GM03348 (cell line): ENCODE measurements at places on chromosomes 16 and 17.
A peak's percentile ranks its signal among the peaks of the same experiment; 100 is the strongest.

DNA sequence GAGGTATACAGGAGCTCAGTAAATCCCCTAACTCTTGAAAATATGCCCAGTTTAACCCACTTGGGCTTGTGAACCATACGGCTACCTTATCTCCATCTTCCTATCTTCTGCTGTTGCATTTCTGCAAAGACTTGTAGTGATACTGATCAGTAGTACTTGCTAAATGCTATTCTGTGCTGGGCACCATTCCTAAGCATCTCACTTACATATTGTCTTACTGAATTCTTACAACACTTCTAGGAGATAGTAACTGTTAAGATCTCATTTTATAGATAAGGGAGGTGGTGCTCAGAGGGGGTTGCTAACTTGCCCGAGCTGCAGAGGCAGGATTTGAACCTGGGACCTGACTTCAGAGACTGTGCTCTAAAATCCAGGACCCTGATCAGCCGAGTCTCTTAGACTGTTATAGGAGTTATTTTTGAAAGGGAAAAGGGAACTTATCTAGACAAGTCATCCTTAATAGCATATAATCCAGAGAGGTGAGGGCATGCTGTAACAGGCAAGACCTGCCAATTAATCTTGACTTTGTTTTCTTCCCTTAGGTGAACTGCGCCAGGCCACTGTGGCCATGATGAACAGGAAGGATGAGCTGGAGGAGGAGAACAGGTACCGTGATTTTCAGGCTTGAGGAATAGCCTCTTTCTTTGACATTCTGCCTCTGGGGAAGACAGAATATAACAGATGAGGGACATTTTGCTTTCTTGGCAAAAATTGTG, 149.7 kb downstream of the SNX29 start:
- DNase-seq, result no peak

DNA sequence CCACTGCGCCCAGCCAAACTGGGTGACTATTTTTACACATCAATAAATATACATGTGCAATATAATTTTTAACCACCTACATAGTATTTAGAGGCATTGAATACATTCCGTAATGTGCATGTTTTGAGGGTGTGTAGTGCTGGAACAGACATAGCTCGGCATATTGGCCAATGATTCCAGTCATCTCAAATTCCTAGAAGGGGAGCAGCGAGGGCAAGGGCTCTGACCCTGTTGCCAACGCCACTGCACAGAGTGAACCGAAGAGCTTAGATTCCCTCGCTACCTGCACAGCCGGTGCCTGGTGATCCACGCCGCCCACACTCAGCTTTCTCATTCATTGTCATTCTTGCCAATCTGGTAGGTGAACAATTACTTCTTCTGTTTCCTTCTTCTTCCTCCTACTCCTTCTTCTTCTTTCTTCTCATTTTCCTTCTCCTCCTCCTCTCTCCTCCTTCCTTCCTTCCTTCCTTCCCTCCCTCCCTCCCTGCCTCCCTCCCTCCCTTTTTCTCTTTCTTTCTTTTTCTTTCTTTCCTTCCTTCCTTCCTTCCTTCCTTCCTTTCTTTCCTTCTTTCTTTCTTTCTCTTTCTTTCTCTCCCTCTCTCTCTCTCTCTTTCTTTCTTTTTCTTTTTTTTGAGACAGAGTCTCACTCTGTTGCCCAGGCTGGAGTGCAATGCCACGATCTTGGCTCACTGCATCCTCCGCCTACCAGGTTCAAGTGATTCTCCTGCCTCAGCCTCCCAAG, 26.3 kb upstream of the ATP2A3 start:
- no peak for DNase-seq

DNA sequence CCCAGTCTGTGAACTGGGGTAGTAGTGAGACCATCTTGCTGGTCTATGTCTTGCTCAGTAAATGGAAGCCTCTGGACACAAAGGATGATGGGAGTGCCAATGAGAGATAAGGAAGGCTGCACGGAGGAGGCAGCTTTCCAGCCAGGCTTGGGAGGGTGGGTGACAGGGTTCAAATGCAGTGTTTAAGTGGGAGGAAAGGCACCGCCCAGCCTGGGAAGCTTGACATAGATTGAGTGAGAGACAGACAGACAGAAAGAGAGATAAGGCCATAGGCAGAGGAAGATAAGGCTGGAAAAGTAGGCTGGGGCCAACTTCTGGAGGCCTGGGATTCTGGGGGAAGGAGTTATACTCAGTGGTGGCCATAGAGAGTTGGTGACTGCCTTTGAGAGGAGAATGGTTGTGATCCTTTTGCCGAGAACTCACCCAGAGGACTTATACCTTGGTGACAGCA, 7.2 kb upstream of the COL1A1 start:
- no peak for DNase-seq

GRCh38 chr17:43316522-43317142, 82.2 kb upstream of the ARL4D start:
- DNase-seq, result no peak

- peak; percentile 52 for DNase-seq
Observed at GRCh38 chr16:68506331-68507053, 32.6 kb upstream of the ZFP90 start.

- no peak for DNase-seq
Observed at GRCh38 chr17:41528959-41529353, 848 bp upstream of the KRT19 start.

DNA sequence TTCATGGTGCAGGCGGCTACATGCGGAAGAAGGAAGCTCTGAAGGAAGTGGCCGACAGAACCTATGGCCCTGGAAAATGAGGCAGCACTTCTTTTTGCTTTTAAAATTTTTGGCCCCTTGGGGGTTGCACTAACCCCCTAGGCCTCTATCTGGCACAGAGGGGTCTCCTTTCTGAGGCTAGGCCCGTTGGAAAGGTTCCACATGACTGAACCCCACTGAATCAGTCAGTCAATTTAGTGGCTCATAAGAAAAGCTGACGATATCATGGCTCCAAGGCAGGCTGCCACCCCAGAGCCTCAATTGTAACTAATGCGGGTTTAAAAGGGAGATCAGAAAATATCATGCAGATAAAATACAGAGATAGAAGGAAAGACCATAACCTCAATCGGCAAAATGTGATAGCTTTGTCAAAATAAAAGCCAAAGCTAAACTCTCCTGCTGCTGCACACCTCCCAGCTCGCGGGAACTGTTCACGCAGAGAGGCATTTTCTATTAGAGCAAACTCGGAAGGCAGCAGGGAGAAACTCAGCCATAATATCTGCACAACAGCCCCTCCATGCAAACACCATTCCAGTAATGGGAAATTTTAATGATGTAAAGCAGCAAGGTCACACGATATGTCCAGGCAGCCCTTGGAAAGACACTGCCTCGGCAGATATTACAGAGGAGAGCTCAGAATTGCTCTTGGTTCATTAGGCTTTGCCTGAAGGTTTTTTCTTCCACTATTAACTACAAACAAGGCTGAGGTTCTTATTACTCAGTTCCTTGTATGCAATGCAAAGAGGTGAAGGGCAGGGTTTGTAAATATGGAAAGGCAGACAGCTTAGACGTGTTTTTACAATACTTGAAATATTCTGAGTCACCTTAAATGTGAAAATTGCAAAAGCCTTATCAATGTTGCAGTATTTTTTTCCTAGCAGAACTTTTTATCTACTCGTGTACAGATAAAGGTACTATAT, 200.4 kb upstream of the PMFBP1 start:
- no peak for DNase-seq

GRCh38 chr16:13136901-13137300, 235.5 kb downstream of the SHISA9 start:
- no peak for DNase-seq

DNA sequence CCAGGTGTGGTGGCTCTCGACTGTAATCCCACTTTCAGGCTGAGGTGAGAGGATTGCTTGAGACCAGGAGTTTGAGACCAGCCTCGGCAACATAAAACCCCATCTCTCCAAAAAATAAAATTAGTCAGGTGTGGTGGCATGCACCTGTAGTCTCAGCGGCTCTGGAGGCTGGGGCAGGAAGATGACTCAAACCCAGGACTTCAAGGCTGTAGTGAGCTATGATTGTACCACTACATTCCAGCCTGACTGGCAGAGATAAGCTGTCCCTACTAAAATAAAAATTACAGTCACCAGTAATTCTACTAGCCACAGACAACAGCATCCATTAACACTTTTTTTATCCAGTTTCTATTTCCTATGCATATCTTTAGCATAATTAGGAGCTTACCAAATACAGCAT, 176.3 kb downstream of the CPPED1 start:
- DNase-seq, result no peak

DNA sequence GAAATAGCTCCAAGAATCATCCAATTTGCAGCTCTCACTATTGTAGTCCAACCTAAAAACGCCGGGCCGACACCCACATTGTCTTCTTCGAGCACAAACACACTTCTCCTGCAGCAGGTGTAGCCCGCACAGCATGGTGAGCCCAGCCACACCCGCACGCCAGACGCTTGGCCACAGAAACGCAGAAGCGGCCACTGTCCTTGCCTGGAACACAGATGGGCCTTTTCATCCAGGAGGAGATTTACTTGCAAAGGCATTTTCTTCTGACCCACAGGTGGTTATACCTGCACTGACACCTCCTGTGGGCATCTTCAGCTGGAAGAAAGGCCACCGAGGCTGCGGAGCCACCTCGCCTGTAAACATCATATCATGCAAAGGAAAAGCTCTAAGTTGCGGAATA, 98.4 kb downstream of the ADCY9 start:
- DNase-seq, result no peak

DNA sequence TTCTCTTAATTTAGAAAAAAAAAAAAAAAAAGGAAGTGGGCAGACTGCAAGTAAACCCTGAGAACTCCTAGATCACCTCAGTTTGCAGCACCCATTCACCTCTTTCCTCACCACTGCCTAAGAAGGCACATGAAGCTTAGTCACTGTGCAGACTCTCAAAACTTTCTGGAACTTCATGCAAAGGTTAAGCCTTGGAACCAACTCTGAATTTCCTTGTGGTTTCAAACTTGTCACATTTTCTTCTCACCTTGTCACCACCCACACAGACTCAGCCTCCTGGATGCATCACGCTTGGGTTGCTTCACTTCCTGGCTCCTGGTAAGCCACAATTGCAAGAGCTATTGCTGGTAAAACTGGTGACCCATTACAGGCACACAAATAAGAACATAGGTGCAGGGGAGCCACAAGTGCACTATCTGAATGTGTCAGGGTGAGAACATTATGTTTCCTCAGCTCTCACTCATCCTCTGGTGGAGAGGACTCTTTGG, 15.0 kb upstream of the CPD start:
- DNase-seq, result peak; percentile 46

DNA sequence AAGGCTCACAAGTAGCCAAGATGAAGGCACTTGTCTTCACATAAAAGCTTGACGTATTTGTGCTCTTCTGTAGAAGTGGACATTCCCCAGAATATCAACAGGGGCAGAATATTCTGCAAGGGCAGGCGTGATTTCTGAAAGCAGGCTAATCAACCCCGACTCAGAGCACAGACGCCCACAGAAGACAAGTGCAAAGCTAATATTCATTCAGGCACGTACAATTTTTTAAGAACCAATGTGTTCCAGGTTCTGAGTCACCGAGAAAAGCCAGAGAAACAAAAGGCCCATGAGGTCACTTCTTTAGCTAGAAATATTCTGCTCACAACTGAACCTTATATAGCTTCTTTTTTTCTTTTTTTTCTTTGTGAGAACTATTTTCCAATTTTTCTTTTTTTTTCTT, 121.6 kb downstream of the DNAH9 start:
- DNase-seq, result no peak

GRCh38 chr17:37671824-37672547, 28.7 kb upstream of the DDX52 start:
- peak; percentile 85 for DNase-seq

GRCh38 chr16:27906883-27907282, 156.6 kb downstream of the GSG1L start:
- DNase-seq, result no peak

GRCh38 chr17:82751171-82751570, 694 bp upstream of the TBCD start:
- no peak for DNase-seq

- DNase-seq, result no peak
Observed at GRCh38 chr16:4713663-4714501, 20.2 kb downstream of the ANKS3 start.

DNA sequence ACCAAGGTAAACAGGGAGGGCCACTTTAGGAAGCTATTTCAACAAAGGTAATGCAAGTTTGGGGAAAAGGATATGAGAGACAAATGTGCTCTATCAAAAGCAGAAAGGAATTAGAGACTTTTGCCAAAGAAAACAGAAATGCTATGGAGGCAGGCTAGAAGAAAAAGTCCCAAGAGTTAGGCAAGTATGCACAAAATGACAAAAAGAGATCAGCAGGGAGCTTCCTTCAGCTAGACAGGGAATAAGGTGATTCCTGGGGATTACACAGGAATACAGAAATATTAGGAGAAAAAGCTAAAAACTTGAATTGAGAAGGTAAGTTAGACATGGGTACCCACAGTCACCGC, 2.4 kb downstream of the FXR2 start:
- DNase-seq, result no peak

- DNase-seq, result no peak
Observed at GRCh38 chr17:21072745-21073197, 30.0 kb upstream of the USP22 start.

- no peak for DNase-seq
Observed at GRCh38 chr16:51907680-51908079, 639.3 kb downstream of the TOX3 start.

DNA sequence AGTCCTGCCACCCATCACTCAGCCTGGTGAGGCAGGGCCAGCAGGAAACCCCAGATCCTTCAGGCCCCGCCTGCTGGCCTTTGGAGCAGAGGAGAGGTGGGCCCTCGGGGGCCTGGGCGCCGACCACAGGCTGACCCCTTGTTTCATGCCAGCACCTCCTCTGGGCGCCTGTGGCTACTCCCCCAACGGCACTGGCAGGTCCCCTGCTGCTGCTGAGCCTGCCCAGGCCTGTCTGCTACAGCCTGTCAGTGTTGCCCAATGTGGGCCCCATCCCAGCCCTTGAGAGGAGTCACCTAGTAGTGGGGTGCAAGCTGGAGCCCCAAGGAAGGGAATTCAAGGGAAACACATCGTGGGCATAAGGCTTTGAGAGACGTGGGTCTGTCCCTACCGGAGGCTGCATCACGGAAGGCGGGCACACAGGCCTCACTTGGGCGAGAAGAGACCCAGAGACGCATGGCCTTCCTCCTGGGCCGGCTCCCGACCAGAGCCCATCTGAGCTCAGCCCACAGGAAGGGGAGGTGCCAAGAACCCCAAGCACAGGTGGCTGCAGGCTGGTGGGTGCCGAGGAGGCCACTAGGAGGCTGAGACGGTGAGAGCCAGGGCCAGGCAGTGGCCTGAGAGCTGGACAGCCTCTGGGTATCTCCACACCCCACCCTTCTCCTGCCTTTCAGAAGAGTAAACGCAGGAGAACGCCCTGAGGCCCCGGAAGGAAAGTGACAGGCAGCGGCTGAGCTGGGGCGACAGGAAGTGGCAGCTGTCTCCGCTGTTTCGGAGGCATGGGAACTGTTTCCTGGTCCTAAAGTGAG, 8.0 kb upstream of the FASN start:
- DNase-seq, result peak; percentile 58

DNA sequence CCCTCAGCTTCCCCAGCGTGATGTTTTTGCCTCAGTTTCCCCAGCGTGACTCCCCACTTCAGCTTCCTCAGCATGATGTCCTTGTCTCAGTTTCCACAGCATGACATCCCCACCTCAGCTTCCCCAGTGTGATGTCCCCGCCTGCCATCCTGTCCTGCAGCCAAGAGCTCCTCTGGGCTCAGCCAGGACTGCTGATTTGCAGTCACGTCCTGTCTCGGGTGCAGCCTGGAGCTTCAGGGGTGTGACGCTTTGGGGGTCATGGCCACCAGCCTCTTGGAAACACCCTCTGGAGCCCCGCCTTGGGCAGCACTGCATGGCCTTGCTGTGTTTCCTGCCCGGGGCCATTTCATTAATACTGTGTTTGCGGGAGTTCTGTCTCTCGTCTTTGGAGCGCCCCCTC, 16.5 kb upstream of the NUDT16L1 start:
- no peak for DNase-seq

GRCh38 chr17:8877984-8878383, 10.5 kb upstream of the PIK3R6 start:
- no peak for DNase-seq
